ENCODE measurements at places on chromosomes 5 and 9.

DNA sequence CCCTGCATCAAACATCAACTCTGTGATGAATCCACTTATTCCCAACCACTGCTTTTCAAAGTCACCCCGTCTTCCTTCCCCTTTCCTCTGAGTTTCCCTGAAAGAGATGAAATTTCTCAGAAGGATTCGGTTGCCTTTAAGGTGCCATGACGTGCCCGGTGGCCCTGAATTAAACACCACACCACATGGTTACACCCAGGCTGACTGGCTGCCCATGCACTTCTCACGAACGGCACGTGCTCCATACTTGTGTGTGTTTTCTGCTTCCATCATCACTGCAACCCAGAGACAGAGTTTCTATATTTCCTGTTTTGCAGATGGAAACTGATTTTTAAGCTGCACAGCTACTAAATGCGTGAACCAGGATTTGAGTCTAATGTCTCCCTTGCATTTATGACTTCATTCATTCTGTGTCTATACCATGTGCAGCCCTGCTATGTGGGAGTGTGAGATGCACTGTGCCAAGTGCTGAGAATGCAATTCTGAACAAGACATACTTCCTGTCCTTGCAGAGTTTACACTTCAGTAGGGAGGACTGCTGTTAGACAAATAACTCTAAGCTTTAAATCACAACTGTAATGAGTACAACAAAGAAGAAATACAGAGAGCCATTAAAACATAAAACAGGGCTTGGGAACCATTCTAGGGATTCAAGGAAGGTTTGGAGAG, 162.9 kb downstream of the NXNL2 start:
- no peak for DNase-seq

GRCh38 chr9:93619272-93619775, 42.9 kb downstream of the PHF2 start:
- DNase-seq: no peak

GRCh38 chr5:178234750-178235587, 2.4 kb upstream of the PHYKPL start:
- peak; percentile 20 for DNase-seq

- no peak for DNase-seq
Observed at GRCh38 chr9:87880683-87881082, 2.0 kb upstream of the SPATA31E1 start.

- DNase-seq: peak; percentile 81
Observed at GRCh38 chr9:134895908-134896833, 15.6 kb downstream of the FCN2 start.

- DNase-seq: peak; percentile 18
Observed at GRCh38 chr9:2493109-2493508, 128.5 kb upstream of the VLDLR start.

DNA sequence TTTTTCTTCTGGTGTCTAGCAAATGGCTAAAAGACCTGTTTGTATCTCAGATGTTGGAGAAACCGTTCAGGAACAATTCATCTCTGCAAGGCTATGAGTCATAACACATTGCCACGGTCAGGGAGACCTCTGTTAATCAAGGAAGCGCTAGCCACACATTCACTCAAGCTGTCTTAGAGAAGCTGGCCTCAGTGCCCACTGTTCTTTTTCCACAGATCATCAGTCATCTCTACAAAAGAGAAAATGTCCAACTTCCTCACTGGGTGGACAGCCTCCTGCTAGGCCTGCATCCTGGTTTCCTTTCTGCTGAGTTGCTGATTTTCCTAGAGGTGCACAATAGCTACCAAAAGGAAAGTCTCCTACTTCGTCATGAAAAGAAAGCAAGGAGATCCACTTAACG, 360.5 kb downstream of the BNC2 start:
- DNase-seq: peak; percentile 96

GRCh38 chr9:105313238-105313637, 68.8 kb downstream of the SLC44A1 start:
- DNase-seq: no peak

DNA sequence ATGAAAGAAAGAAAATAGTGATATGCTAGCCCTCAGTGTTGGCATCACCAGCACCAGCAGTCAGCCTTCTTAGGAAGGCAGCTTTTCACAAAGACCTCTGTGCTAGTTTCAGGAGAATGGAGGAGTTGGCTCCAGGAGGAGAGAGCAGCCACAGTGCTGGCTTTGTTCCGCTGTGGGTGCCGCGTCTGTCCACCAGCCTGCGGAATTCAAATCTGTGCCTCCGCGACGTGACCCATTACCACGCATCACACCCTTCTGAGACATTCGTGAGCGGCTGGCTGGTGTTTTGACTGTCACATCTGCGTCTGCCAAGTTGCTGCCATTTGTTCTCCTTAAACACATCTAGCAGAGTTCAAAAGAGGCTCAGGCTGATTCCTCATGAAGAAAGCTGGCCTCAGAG, 34.4 kb downstream of the SNX18 start:
- no peak for DNase-seq

GRCh38 chr9:107389617-107390071, 99.9 kb downstream of the KLF4 start:
- no peak for DNase-seq

DNA sequence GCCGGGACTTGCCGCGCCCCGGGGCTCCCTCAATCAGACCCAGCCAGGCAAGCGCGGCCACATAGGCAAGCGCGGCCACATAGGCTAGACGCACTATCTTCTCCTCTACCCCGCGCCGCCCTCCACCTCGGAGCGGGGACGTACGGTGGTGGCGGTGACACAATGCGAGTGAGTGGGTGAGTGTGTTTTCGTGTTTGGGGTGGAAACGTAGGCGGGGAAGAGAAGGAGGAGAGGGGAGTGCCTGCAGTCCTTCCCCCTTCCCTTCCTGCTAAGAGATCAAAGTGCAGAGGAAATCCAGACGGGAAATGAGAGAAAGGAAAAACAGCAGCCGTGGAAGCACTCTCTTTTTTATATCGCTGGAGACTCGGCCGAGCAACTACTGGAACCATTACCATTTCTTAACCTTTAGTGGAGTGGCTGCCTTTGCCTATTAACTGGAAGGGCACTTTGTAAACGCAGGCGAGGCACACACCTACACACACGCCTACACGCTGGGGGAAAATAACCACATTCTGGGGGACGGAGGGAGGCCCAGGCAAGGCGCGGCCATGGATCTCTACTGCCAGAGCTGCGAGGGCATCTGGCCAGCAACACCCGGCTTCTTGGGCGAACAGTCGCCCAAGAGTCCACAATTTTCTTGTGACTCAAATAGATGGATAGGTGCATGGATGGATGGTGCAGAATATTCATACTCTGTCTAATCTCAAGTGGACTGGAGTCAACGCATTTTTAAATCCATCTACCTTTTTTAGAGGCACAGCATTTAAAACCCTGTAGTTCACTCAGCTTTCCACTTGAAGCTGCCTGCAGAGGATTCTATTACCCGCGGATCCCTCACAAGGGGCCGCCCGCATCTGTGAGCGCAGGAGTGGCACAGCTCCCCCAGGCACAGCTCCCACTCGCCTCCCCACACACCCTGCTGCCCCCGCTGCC, 2.1 kb downstream of the EDIL3 start:
- DNase-seq: peak; percentile 69

- DNase-seq: no peak
Observed at GRCh38 chr5:139278540-139279274, 14.8 kb upstream of the MATR3 start.

- DNase-seq: no peak
Observed at GRCh38 chr5:168790671-168791250, 211.6 kb upstream of the PANK3 start.

- DNase-seq: peak; percentile 98
Observed at GRCh38 chr9:91131433-91131839, 230.3 kb downstream of the AUH start.

DNA sequence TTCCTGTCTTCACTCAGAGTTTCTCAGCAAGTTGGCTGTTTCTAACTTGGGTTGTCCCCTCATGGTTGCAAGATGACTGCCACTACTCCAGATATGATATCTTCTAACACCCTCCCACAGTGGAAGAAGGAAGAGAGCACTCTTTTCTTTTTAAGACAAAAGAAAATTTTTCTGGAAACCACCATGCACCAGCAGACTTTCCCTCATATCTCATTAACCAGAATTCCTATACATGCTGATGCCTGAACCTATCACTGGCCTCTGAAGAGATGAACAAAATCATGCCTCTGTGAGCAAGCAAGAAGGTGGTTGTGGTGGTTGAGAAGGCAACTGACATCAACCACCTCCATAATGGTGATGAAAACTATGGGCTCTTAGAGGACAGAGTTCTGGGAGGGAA, 56.8 kb downstream of the FEM1C start:
- no peak for DNase-seq

DNA sequence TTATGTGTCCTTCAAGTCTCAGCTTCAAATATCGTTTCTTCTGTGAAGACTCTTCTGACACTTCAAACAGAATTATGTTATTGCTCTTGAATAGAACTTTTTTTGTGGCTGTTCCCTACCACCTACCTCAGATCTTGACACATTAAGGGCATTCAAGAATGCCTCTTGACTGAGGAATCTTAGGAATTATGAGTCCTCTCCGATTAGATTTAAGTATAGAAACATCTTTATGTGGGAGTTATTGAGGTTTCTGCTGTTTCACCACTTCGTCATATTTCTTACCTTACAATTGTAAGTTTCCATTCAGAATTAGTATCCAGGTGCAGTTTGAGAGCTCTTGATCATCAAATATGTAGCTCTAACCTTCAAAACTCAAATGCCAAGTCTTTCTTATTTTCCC, 324.2 kb upstream of the NUDT12 start:
- peak; percentile 22 for DNase-seq
